ENCODE measurements at places on chromosomes 5 and 9.
A peak's percentile ranks its signal among the peaks of the same experiment; 100 is the strongest.

DNA sequence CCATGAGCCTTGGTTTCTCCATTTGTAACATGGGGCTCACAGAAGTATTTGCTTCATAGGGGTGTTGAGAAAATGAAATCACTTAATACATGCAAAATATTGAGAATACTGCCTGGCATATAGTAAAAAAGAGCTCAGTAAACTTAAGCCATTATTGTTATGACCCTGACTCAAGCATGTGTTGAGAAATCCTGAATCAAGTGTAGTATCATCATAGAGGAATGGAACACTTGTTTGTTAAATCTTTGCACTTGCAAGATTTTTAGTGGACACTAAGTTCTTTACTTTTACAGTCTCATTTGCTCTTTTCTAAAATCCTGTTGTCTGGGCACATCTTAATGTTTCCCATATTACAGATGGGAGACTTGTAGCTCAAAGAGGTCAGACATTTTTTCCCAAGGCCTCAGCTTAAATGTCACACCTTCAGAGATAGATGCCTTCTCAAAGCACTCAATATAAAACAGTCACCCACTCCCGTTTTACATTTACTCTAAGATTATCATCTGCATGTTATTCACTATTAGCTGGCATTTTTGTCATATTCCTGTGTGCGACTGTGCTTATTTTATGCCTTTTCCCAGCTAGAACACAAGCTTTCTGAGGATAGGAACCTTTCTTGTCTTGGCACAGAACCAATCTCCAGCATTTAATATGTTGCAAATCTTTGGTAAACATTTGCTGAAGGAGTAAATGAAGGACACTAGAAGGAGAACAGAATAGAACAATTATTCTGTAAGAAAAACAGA is 250.0 kb upstream of the TNC start:
- no peak for DNase-seq

DNA sequence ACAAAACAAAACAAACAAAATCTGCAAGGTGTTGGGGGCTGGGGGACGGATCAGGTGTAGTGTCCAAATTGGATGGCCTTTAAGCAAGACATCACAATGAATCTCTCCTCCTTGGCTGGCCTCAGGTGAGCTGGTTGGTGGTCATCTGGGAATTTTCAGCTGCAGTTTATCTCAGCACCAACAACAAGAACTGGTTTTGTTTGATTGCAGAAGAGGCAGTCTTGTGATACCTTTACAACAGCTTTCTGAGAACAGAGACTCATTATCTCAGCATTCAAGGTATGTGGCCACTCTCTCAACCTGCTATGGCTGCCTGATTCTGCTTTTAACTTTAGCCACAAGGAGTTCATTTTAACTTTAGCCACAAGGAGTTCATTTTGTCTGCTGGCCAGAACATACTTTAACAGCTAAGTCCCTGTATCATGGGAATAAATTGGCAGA is 1543.4 kb downstream of the EFNA5 start:
- no peak for DNase-seq

- no peak for DNase-seq
Observed at GRCh38 chr5:170218726-170219125, 14.1 kb upstream of the C5orf58 start.

DNA sequence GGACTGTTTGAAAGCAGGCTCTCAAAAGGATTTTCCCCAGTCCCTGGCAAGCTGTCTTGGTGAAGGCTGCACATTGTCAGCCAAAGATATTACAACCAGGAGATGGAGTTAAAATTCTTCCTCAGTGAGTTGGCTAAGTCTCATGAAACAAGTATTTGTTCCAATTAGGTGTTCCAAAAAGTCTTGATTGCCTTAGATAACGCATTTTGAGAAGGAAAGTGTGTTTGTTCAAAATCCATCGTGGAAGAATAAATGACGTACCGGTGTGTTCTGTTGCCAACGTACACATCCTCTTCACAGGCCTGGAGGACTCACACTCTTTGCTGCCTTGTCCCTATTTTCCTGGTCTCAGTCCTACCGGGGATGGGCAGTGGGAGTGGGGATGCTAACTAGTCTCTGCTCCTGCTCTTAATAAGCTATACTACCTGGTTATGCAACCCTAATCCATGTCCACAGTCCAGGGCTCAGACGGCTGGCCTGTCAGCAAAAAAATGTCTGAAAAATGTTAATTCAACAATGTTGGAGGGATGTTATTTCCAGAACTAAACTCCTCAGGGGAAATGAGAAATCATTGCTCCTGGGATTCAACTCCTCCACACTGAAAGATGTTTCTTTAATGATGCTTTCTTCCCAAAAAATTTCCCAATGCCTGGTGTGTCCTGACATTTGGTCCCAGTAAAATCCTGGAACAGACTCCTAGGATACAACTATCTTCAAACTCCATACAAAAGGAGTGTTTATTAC is 175.3 kb upstream of the KLF9 start:
- no peak for DNase-seq

- DNase-seq = no peak
Observed at GRCh38 chr5:149422366-149423048, 43.4 kb upstream of the IL17B start.

- DNase-seq = no peak
Observed at GRCh38 chr5:164207646-164208045, 702.2 kb downstream of the MAT2B start.

DNA sequence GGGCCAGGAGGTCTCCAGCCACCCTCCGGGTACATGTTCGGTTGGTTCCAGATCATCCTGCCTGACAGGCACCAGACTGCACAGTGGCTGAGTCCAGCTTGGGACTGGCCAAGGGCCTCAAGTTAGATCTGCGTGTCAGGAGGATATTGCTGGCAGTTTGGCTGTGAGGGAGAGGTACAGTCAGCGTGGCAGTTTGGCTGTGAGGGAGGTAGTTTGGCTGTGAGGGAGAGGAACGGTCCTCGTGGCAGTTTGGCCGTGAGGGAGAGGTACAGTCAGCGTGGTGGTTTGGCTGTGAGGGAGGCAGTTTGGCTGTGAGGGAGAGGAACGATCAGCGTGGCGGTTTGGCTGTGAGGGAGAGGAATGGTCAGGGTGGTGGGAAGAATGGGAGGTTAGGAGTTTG is 39.0 kb downstream of the CACNA1B start:
- DNase-seq = no peak

DNA sequence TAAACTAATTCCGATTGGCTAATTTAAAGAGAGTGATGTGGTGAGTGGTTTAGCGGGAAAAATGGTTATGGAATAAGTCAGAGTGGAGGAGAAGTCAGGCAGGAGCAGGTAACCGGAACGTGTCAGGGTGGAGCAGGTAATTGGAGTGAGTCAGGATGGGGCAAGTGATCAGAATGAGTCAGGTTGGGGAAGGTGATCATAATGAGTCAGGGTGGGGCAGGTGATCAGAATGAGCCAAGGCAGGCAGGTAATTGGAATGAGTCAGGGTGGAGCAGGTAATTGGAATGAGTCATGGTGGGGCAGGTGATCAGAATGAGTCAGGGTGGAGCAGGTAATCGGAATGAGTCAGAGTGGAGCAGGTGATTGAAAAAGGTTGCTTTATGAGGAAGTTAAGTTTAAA is 101.4 kb downstream of the TMEM167A start:
- no peak for DNase-seq

DNA sequence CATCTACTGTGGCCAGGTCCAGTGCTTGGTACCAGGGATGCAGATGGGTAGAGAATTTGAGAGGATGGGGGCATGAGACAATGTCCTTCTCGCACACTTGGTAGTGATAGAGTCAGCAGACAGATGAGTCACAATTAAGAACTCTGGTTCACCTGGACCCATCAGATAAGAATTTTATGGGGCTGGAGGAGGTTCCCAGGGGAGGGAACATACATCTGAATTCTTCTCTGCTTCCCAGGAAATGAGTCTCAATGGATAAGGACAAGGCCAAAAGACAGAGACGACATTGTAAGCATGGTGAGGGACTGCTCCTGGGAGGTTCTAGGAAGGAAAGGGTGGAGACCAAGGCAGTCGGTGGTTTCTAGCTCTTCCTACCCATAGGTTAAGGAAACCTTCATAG is 5.3 kb downstream of the SLC4A9 start:
- DNase-seq = no peak

DNA sequence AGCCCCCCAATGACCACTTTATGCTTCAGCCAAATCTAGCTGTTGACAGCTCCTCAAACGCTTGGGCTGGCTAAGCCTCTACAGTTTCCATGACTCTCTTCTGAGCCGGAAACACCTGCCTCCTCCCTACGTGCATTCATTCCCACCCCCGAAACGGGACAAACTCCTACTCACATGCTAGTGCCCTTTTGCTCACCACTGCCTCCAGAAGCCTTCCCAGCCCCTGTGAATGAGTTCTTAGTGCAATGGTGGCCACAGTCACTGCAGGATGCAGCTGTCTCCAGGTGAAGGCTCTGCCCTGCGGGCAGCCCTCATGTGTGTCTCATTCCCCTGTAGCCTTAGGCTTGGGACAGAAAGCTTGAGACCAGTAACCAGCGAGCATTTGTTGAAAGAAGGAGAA is 68.8 kb upstream of the DAB2IP start:
- DNase-seq = no peak

- no peak for DNase-seq
Observed at GRCh38 chr5:65128226-65128625, 353.5 kb downstream of the ADAMTS6 start.

DNA sequence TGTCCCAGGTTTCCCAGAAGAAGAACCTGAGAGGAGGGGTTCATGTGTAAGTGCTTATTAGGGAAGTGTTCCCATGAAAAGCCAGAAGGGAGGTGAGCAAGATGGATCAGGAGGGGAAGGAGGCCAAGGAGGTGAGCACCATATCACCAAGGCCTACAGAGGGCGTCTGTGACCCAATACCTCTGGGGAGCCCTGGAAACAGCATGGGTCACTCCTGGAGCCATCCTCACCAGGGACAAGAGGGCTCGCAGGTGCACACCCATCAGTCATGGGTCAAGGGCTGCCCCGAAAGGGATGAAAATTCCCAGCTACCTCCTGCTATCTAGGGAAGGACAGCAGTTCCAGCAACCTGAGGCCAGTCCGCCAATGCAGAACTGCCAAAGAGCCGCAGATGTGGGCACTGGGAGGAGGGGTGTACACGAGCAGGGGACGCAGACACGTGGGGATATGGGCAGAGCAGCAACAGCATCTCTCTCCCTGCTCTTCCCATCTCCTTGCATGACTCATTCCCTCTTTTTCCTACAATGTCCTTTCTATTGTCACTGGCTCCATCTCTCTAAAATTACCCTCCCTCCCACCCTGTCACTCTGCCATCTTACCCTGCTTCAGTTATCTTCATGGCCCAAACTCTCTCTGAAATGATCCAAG is 167.6 kb upstream of the FSTL4 start:
- peak; percentile 41 for DNase-seq

- DNase-seq = no peak
Observed at GRCh38 chr5:162324328-162324727, 256.8 kb downstream of the GABRG2 start.

DNA sequence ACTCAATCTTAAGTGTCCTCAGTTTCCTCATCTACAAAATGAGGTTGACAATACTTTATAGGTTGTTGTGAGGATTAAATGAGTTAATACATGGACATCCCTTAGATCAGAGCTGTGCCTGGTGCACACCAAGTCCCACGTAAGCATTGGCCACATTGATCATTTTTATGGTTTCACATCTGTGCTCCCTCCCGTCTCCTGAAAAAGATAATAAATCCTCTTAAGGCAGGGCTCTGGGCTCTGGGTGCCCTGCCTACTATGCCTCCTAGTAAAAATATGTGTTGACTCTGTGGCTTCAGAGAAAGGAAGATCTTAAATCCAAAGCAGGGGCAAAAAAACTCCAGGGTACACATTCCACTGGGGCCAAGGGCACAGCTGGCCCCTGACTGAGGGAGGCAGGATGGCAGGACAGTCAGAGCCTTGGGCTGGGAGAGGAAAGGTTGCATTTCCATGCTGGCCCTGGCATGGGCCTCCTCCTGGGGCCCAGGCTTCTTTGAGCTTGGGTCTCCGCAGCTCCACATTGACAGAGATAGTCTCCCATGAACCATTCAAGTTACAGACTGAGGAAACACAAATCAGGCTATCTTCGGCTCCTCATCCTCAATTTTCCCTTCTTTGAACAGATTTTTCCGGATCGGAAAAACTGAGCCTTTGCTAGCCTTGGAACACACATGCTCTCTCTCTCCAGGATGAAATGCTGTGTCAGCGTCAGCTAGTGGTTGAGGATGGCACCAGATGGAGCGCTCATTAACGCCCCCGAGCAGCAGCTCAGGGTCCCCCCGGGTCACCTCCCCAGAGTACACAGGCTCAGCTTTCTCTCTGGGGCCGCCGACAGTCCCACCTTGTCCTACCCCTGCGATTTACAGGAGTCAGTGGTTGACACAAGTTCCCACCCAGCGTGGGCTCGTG is 22.4 kb upstream of the KIF12 start:
- no peak for DNase-seq

DNA sequence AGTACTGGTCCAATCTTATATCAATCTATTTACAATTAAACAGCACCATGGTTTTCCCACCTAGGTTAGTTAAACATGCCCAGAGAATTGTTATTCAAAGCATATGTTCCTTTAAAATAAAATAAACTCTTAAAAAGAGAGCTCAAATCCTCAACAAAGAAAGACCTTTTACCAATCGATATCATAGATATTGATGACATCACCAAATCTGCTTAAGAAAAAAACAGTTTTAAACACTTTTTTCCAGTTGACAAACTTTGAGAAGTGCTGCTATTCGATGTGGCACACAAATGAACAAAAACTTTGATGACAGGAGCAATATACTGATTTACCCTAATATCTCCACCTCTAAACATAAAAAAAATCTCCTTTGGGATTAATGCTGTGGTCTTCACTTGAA is 15.7 kb downstream of the EFCAB9 start:
- DNase-seq = no peak

- DNase-seq = peak; percentile 52
Observed at GRCh38 chr9:35114113-35114839, 1.4 kb downstream of the ATOSB start.

DNA sequence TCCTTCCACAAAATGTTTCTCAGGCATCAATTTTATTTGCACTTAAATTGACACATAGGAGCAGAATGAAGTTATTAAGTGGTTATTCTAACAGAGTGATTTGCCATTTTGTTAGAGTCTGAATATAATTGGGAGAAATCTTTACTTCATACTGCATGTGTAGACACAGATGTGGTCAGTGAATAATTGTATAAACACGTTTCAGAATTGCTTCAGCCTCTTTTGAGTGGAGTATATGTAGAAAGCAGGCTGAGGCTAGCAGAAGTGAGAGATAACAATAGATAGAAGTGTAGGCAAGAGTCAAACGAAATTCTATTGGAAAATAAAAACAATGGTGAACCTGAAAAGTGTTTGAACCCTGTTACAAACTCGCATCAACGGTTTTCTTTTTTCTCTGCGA is 270.7 kb downstream of the TMEM167A start:
- no peak for DNase-seq

- no peak for DNase-seq
Observed at GRCh38 chr9:694092-694402, 147.4 kb upstream of the DMRT1 start.

DNA sequence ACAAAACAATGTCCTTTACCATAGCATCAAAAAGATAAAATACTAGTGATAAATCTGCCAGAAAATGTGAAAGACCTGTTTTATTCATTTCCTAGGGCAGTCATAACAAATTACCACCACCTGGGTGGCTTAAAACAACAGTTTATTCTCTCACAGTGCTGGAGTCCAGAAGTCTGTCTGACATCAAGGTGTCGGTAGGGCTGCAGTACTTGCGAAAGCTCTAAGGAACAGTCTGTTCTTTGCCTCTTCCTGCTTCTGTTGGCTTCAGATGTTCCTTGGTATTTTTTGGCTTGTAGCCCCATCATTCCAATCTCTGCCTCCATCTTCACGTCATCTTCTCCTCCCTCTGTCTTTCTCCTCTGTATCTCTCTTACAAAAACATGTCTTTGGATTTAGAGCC is 51.0 kb downstream of the PTPDC1 start:
- DNase-seq = no peak

GRCh38 chr5:140358738-140359310 is 1.2 kb upstream of the SLC4A9 start:
- DNase-seq = no peak

Measured in GM20000 (cell line).